ENCODE measurements at places on chromosomes 3 and 15.

DNA sequence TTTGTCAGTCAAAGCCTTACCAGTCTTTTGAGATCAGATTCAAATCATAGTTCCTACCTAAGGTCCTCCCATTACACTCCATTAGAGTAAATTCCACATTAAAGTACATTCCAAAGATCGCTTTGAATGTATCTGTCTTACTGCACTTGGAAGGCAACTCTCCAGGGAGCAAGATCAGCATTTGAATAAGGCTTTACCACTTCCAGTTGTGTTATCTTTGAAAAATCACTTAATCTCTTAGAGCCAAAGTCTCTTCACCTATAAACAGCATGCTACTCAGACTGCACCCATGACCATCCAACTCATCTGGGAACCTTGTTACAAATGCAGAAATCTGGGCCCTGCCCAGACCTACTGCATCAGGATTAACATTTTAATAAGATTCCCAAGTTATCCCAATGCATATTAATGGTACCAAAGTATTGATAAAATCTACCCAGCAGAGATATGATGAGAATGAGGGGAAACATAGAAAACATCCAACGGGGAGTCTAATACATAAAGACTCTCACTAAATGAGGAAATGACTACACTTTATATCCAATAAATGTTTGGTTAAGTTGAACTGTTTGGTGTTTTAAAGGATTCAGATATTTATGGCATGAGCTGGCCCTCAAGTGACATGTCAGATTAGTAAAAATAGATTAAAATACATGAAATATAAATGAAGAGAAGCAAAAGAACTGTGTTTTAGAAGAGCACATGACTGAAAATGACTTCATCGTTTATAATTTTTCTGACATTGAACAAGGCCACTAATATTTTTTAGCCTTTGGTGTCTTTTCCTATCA lies 75.9 kb downstream of the TNIK start:
- no peak for DNase-seq

DNA sequence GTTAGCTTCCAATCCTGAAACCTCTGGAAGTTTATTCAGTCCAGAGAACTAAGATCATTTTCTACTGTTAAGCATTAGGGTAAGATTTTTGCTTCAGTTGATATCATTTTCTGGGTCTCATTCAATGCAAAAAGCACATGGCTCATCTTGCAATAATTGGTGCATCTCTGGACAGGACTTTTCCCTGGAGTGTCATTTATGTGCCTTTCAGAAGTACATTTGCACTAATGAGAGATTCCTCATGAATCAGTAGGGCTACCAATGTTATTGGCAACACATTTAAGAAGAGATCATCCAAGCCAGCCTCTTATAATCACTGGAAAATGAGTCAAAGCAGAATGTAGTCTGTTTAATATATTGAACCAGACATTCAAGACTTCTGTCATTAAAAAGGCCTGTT lies 224.2 kb upstream of the CHRNA7 start:
- DNase-seq, result no peak

GRCh38 chr3:168436245-168436724 lies 340.6 kb upstream of the GOLIM4 start:
- no peak for DNase-seq

DNA sequence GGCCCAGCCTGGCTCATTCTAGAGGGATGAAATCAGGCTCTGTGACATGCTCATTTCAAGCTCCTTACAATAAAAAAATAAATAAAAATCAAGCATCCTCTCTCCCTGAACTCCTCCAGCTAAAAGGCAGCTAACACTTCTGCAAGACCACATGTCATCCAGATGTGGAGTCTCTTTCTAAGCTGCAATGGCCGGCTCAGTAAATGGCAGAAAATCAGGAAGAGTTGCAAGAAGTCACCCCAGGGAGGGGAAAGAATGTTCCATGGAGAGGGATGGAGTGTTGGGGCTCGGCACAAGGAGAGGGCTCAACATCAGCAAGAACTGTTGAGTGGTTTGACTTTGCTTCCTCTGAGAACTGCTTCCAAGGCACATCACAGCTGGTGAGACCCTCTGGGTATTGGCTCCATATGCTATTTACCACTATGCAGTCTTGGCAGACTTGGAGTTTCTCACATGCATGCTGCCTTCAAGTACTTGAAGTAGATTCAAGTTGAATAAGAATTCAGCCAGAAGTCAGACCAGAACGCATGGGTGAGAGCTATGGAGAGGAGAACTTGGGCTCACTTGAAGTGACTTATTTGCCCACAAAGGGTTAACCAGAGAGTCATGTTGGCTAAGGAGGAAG lies 689.0 kb downstream of the NTRK3 start:
- DNase-seq, result no peak

DNA sequence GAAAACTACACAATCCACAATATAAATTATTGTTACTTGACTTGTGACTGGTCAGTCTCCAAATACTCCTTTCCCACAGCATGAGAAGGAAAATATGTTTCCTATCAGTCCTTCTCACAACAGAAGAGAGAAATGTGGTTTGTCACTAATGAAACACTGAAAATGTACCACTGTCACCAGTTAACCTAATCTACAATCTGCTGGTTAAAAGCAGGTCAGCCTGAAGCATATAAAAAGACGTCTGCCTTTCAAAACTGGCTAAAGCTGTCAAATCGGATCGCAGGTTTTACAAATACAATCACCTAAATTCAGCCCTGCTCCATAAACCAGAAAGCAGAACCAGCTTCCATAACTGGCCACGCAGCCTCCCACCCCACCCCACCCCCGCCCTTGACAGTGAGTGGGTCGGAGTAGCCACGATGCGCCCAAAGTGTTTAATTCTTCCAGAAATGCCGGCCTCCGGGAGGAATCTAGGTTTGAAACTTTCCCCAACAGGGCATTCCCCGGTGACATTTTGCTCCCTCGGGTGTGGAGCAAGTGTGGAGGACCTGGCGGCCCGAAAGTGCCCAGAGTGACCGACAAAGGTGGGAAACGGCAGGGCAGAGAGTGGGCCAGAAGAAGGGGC lies 682 bp downstream of the ETFA start:
- DNase-seq, result no peak

- no peak for DNase-seq
Measured at GRCh38 chr3:48567500-48567899, 3.9 kb upstream of the UCN2 start.

- no peak for DNase-seq
Measured at GRCh38 chr15:40242601-40243000, 3.7 kb downstream of the PAK6 start.

DNA sequence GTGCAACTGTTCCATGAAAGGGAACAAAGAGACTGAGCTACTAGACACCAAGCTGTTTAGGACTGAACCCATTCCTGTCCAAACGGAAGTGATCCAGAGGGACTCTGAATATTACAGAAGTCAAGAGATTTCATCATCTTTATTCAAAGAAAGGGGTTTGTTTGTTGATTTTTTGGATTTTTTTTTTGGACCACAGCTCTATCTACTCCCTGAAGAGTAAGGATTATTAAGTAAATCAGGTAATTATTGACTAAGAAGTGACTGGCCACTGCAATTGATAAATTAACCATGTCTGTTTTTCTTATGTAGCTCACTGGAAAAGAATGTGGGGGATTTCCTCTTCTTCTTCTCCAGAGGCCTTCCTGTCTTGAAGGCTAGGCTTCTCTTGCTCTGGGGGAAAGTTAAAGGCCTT lies 146.6 kb upstream of the TPM1 start:
- no peak for DNase-seq

DNA sequence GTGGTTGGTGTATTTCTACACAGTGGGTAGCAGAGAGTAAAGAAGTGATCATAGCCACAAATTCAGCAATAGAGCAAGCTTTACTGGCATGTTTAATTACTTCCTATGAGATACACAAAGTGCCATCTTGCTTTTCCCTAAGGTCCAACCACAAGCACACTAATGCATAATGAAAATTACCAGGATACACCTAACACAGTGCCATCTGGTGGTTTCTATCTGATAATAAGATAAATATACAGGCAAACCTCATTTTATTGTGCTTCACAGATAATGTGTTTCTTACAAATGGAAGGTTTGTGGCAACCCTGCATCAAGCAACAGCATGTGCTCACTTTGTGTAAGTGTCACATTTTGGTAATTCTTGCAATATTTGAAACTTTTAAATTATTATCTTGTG lies 223.0 kb downstream of the NSUN3 start:
- no peak for DNase-seq

DNA sequence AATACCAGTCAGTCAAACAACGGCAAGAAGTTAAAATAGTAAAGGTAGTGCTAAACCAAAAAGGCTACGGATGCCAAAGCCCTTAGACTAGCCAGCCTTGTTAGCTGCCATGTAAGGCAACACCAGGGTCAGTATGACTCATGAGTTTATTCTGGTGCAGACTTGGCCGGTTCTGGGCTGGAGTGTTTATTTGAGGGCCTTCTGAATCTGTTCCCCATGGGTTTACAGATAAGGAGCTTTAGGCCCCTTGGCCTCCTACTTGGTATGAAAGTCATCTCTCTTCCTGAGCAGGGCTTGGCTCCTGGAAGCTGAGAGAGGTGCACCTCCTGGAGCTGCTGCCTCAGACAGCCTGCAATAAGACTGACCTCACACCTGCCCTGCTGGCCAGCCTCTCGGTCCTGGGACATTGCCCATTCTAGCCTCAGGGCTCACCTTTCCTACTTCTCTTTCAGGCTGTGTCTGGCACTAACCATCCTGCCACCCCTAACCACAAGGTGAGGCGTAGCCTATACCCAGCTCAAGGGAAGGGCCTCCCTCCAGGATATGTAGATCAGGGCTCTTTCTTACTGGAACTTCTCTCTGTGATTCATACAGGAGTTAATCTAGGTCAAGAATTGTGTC lies 10.4 kb upstream of the RTP1 start:
- no peak for DNase-seq

- no peak for DNase-seq
Measured at GRCh38 chr15:54618120-54618519, 578.6 kb downstream of the RSL24D1 start.

DNA sequence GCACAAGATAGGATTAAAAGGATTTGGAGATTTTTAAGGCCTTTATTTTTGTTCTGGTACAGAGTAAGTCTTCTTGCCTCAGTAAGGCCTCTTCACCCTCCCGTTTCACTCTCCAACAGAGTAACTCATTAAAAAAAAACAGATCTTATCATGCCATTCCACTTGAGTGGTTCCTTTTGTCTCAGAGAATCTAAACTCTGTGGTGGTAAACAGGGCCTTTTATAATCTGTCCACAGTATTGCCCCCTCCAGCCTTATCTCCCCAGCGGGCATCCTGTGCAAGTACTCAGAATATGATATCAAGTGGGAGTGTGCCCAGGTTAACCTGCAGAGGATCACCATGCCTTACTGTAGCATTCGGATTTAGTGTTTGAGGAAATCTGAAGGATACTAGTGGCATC lies 20.3 kb upstream of the ATOSA start:
- DNase-seq, result no peak

GRCh38 chr3:128011140-128011539 lies 41.1 kb upstream of the SEC61A1 start:
- DNase-seq, result no peak

GRCh38 chr15:100338247-100338646 lies 3.5 kb downstream of the ADAMTS17 start:
- no peak for DNase-seq
